Cardiac septum (tissue), 1 donor: ENCODE measurements at places on chromosomes 5 and 9. TPM values are rescaled to one million over a fixed set of nuclear protein-coding genes. Genes with fewer than 3 reads are reported as not detected.
A peak's percentile ranks its signal among the peaks of the same experiment; 100 is the strongest.

OR1J2 gene
- not detected for total RNA-seq

DNA sequence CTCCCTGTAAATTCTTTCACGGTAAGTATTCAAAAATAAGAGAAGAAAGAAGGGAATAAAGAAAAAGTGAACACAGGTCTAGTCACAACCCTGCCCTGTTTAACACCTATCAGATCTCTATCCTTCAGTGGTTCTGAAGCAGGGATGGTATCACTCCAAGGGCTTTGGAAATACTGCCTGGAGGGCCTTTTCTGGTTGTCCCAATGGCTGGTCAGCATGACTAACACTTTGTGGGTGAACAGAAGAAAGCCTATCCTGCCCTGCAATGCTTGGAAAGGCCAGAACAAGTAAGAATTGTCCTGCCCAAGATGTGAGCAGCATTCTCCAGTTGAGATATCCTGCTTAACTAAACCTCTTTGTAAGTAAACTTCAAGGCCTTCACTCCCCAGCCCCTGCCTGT lies 124.9 kb downstream of the TMEM167A start:
- no peak for DNase-seq

GZMA gene
- total RNA-seq, result 0.65 TPM

- DNase-seq, result peak; percentile 50
Observed at GRCh38 chr5:1911773-1912235, 29.1 kb upstream of the IRX4 start.

IFNA4 gene
- not detected for total RNA-seq

PCDHA9 gene
- total RNA-seq, result 0.03 TPM

INSYN2B gene
- not detected for total RNA-seq

GRCh38 chr9:7935681-7936080 lies 136.1 kb upstream of the DMAC1 start:
- DNase-seq, result no peak

MARCOL gene
- total RNA-seq, result not detected

- DNase-seq, result no peak
Observed at GRCh38 chr5:175859916-175860315, 11.5 kb upstream of the CPLX2 start.

DNA sequence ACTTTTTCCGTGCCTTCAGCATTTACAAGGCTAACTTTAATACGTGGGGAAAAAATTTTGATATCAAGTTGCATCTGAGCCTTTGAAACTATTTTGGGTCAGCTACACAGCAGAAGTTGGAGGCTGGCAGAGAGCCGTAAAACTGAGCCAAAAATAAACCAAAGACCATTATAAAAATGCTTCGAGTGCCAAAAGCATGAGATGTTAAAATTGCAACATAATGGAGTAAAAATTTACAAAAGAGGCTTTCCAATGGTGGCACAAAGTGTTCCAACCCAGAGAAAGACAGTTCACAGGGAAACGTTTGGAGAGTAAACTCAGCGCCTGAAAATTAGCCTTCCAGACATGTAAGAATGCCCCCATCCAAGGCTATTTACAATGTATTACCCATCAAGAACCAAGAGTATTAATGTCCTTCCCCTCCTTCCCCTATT lies 190.3 kb downstream of the TLE1 start:
- no peak for DNase-seq

- no peak for DNase-seq
Observed at GRCh38 chr5:39437467-39437866, 12.7 kb upstream of the DAB2 start.

OR1L8 gene
- total RNA-seq, result not detected

CKMT2 gene
- total RNA-seq, result 1,231 TPM

GRCh38 chr5:40223884-40224402 lies 455.8 kb upstream of the PTGER4 start:
- DNase-seq, result no peak

- no peak for DNase-seq
Observed at GRCh38 chr5:45692481-45692880, 3.7 kb downstream of the HCN1 start.

GRCh38 chr5:33010846-33011245 lies 299.7 kb downstream of the NPR3 start:
- DNase-seq, result no peak

GRCh38 chr5:140321796-140322195 lies 18.9 kb upstream of the PFDN1 start:
- no peak for DNase-seq

DNA sequence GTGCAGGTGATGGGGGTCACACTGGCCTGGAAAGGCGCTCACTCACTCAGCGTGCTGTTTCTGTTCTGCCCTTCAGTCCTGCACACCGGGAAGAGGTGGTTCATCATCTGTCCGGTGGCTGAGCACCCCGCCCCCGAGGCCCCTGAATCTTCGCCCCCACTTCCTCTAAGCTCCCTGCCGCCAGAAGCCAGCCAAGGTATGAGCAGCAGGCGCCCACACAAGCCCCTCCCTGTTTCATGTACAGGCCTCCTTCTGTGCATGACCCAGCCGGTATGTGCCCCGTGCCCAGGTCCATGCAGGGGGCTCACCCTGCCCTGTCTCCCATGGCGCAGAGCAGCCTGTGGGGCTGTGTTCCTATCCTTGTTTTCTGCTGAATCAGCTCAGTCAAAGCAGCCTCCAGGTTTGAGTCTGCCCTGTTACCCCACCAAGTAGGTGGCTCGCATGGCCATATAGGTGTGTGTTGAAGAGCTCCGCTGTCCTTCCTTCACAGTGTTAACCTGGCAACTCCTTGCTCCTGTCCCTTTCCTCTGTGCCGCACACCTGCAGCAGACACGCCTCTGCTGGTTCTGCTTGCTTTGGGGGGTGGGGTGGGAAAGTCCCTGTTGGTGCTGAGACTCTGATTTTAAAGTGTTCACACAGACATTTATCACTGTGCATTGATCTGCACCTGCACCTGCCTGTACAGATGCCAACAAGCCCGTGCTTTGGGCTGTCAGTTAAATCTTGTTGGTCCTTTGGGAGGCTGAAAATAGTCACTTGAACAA lies 84.8 kb downstream of the WNK2 start:
- DNase-seq, result no peak

DNA sequence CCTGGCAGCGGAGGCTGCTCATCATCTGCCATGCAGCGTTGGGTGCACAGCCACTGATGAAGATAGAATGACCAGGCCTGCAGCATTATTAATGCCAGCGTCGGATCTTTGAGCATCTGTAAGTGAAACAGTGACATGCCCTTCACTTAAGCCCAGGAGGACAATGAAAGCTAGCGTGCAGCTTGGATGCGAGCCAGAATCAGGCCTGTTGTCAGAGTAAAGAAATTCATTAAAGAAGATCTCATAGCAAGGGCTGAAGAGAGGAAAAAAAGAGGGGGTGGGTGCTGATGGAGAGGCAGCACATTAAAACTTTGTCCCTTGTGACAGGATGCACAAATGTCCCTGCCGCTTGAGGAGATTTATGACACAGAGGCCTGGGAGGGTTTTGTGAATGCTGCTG lies 186.1 kb upstream of the MAST4 start:
- DNase-seq, result no peak

GRCh38 chr9:137085920-137086530 lies 760 bp upstream of the MAN1B1 start:
- no peak for DNase-seq

- DNase-seq, result peak; percentile 74
Observed at GRCh38 chr9:20619487-20620200, 2.7 kb downstream of the MLLT3 start.

SELENOP gene
- 149 TPM for total RNA-seq

SPINK7 gene
- total RNA-seq, result not detected

DNA sequence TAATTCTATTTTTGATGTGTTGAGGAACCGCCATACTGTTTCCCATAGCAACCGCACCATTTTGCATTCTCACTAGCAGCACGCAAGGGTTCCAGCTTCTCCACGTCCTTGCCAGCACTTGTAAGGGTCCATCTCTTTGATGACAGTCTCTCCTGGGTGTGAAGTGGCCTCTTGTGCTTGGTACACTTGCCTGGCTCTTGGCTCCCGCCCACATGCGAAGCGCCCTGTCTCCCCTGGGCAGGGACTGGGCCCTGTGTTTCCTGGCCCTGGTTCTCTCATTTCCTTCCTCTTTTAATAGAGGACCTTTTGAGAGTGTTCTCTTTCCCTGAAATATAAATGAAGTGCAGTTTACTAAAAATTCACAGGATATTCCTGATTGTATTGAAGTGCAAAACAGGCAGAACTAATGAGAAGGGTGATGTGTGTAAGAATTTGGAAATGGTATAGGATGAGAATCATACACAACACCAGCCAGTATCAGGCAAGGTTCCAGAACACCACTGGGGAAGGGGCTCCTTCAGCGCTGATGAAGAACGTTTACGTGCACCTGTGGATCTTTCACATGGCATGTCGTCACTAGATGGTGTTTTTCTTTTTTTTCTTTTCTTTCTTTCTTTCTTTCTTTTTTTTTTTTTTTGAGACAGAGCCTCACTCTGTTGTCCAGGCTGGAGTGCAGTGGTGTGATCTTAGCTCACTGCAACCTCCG lies 73.0 kb downstream of the EHMT1 start:
- DNase-seq, result peak; percentile 85

IRX1 gene
- total RNA-seq, result 1.2 TPM
